ENCODE measurements at places on chromosomes 12 and 14.

GRCh38 chr14:102078831-102079699 lies 7.8 kb downstream of the HSP90AA1 start:
- DNase-seq: no peak

- no peak for DNase-seq
Observed at GRCh38 chr12:91857813-91858542, 287.7 kb downstream of the BTG1 start.

DNA sequence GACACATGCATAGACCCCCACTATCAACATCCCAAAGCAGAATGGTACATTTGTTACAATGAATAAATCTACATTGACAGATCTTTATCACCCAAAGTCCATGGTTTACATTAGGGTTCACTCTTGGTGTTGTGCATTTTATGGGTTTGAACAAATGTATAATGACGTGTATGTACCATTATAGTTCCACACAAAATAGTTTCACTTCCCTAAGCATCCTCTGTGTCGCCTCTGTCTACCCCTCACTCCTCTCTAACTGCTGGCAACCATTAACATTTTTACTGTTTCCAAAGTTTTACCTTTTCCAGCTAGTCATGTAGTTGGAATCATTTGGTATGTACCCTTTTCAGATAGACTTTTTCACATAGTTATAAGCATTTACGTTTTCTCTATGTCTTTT lies 69.5 kb upstream of the LMO3 start:
- no peak for DNase-seq

GRCh38 chr14:105154476-105154871 lies 14.1 kb downstream of the JAG2 start:
- DNase-seq: no peak

DNA sequence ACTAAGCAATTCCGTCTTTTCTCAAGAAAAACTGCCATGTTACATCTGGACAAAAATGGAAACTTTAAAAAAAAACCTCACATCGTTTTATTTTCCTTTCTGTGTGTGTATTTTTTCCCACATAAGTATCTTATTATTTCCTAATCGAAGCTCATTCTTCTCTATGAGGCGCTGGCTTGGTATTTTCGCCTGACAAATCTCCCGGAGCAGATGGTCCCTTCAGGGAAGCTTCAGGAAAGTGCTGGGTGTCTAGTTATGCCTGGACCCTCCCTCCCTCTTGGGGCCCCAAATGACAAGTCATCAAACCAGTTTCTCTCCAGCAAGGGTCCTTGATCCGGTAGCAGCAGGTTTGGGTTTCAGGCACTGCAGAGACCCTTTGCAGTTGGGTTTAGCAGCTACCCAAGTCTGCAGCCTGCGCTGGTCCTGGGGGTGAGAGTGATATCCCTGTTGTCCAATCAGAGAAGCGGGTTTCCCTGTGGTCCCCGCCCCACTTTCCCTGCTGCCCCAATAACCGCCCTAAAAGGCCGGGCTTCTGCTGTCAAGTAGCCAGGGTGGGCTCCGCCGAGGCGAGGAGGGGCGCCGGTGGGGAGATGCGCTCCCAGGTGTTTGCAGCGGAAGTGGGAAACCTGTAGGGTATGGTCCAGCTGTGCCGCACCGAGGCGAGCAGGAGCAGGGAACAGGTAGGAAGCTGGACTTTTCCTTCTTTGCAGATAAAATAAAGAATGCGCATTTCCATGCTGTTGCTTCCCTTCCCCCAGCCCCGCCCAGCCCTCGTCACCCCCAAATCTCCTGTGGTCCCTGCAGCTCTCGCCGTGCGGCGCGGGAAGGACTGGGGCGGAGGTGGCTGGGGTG lies at the start of gene CNTN1:
TSS of gene CNTN1 (plus strand) at position 527 of the 852 bp plus-strand sequence.
- no peak for DNase-seq

DNA sequence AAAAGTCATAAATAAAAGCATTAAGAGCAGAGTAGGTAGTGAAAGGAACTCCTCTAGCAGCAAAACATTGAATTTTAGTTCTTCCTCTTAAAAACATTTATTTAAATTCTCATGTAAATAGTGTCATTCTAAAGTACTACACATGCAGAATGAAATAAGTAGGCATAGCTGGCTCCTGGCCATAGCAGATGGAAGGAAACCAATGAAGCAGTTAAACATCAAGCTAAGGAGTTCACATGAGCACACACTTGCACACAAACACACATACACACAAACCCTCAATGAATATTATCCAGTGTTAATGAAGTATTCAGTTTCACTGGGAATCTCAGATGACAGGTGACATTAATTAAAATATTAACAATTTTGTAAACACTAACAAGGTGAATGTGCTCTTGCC lies 69.3 kb downstream of the SLC35F4 start:
- DNase-seq: no peak

- DNase-seq: no peak
Observed at GRCh38 chr14:91027561-91027960, 32.9 kb downstream of the RPS6KA5 start.

- DNase-seq: no peak
Observed at GRCh38 chr12:52494518-52494917, 1.5 kb upstream of the KRT6A start.

- DNase-seq: no peak
Observed at GRCh38 chr14:91899213-91899612, 31.9 kb upstream of the TC2N start.

DNA sequence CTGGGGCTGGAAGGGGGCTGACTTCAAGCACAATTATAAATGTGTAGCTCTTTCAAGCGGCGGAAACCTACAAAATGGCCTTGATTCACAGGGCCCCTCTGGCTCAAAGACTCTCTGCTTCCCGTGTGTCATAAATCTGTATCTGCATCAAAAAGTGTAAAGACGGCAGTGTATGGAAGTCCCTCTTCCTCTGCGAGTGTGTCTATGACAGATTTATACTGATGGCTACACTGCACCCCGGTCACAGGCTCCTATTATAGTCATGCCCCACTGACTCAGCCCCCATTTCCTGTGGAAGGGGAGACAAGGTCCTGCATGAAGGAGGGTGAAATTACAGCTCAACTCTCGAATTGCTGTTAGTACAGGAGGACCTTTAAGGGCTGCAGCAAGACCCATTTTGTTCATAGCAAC lies 68.6 kb downstream of the HMGA2 start:
- no peak for DNase-seq

GRCh38 chr14:91872517-91873470 lies 5.5 kb upstream of the TC2N start:
- no peak for DNase-seq

DNA sequence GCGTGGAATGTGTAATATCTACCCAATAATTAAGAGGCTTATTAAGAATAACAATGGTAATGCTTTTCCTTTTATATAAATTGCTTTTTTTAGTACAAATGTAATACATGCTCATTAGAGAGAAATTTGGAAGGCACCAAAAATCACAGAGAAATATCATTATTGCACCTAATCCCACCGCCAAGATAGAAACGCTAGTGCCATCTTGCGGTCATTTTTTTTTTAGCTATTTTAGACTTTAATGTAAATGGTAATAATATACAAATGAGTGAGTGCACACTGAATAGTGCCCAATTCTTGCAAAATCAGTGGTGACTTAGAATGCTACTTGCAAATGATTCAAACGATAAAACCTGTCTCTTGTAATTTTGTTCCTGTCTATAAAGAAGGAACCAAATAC lies 576.8 kb upstream of the TMEM132C start:
- no peak for DNase-seq

- DNase-seq: no peak
Observed at GRCh38 chr14:88614218-88614907, 51.5 kb downstream of the ZC3H14 start.

DNA sequence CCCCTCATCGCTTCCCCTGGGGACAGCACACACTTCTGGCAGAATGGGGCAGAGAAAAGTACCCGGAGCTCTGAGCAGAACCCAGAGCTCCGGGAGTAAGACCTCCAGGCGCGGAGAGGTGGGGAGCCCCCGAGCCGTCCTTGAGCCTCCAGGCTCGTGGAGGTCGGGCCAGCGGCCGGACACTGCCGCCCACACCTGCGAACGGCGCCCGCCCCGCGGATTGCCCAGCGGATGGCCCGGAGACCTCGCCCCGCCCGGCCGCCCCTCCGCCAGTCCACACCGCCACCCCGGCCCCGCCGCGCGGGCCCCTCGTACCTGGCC lies 344 bp downstream of the SPTLC2 start:
- no peak for DNase-seq

DNA sequence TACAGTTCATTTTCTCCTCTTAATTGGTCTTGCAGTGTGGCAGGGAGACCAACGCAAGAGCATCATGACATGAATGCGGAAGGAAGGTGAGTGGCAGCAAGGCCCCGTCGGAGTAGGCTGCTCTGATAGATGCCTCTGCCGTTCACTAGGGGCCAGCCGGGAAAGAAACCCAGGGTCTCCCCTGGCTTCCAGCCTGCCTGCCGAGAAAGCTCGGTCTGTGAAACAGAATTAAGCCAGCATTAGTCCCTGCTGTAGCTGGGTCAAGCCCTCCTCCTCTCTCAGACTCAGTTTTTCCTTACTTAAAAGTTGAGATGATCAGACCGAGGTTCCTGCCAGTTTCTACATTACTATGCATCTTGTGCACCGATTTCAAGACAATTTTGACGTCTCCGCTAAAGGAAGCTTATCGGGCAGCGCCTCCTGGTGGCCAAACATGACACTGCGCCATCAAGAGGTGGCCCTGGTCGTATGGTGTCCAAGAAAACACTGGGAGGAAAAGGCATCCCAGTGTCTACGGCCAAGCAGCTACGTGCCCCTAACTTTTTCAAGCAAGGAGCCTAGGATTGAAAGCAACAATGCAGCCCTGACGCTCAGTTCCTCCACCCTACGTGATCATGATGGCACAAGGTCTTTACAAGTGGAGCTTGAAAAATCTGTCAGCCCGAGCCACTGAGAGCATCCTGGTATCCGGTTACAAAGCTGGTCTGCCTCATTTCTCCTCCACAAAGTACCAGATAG lies 131.6 kb downstream of the KSR2 start:
- peak; percentile 24 for DNase-seq

GRCh38 chr12:52681526-52682380 lies 1.5 kb upstream of the KRT1 start:
- no peak for DNase-seq

DNA sequence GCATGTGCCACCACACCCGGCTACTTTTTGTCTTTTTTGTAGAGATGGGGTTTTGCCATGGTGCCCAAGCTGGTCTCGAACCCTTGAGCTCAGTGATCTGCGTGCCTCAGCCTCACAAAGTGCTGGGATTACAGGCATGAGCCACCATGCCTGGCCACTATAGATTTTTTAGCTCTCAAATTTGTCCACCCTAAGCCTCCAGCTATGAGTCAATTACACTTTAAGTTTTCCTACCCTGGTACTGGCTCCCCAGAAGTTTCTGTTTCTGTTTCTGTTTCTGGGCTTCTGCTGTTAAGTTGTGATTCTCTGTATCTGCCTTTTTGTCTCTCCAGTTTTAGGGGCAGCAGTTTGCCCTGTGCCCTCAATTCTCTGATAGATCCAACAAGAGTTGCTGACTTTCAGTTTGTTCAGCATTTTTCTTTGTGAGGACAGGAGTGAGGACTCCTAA lies 4.4 kb upstream of the TINF2 start:
- DNase-seq: no peak

GRCh38 chr14:26941521-26941920 lies 343.7 kb upstream of the NOVA1 start:
- DNase-seq: no peak

GRCh38 chr12:132955094-132956010 lies 754 bp downstream of the ZNF605 start:
- peak; percentile 3 for DNase-seq

DNA sequence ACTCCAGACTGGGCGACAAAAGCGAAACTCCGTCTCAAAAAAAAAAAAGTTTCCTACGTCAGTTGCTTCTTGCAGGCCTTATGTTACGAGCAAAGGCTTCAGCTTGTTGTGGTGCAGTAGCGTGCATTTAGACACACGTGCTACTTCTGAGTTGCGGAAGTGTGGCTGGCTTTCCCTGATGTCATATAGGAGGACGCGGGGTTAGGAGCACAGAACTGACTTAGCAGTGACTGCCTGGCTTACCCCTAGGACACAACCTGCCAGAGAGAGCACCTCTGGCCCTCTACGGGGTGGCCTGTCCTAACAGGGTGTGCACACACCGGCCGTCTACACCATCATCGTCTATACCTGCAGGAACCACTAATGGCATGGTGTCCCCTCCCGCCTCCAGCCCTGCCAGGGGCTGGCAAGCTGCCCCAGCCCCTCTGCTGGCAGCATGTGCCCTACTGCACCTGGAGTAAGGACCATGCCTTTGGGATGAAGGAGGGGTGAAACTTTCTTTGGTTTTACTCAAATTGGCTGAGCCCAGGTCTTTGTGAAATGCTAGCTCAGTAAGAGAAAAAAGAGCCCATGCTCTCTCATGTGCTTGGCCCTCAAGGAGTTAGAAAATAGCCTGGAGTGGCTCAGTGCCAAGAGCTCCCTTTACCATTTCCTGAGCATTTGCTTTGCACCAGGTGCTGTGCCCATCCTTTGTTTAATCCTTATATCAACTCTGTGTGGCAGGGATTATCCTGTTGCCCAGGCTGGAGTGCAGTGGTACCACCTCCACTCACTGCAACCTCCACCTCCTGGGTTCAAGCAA lies 1.7 kb upstream of the GPR68 start:
- peak; percentile 60 for DNase-seq

DNA sequence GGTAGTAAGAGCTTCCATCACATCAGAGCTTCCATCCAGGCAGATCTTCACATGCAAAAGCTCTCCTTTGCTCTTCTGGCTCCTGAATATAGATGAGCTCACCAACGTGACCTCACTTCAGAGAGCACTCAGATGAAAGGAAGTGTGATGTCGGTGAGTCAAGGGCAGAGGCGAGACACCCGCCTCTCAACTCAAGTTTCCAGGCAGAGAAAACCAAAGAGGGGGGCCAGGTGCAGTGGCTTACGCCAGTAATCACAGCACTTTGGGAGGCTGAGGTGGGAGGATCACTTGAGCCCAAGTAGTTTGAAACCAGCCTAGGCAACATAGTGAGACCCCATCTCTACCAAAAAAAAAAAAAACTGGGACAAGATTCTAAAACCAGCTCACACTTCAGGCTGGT lies 126.9 kb downstream of the DUSP6 start:
- DNase-seq: peak; percentile 54

DNA sequence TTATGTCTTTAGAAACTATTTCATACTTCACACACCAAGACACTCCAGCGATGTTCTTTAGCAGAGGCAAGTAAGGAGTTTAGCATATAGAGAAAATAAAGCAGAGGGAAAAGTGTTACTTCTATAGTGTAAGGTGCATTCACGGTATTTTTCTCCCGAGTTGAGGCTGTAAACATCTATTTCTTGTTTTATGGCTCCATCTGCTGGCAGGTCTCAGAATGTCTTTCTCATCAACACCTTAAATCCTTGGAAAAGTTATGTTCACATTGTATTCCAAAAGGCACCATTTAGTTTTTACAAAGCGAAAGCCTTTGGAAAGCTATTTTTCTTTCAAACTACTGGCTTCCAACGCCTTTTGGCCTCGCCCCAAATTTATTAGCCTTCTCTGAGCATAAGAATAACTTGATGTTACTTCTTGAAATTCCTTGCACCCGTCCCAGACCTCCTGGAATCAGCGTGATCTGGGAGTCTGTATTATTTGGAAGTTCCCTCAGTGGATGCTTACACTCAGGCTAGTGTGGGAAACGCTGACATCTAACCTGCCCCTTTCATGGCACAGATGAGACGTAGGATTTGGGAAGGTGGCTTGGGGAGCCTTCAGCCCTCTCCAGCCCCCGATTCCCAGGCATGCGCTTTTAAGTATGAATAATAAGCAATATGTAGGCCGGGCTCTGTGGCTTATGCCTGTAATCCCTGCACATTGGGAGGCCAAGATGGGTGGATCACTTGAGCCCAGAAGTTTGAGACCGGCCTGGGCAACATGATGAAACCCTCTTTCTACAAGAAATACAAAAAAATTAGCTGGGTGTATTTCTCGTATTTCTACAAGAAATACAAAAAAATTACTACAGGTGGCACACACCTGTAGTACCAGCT lies 1.9 kb upstream of the PIWIL1 start:
- DNase-seq: no peak

GRCh38 chr12:105581420-105581819 lies 250.9 kb downstream of the C12orf75 start:
- no peak for DNase-seq
